ENCODE measurements at places on chromosomes 3 and 15.
A peak's percentile ranks its signal among the peaks of the same experiment; 100 is the strongest.

- no peak for DNase-seq
Observed at GRCh38 chr3:157263027-157263426, 103.1 kb upstream of the CCNL1 start.

- no peak for DNase-seq
Observed at GRCh38 chr15:100880139-100880896, 687 bp downstream of the ALDH1A3 start.

DNA sequence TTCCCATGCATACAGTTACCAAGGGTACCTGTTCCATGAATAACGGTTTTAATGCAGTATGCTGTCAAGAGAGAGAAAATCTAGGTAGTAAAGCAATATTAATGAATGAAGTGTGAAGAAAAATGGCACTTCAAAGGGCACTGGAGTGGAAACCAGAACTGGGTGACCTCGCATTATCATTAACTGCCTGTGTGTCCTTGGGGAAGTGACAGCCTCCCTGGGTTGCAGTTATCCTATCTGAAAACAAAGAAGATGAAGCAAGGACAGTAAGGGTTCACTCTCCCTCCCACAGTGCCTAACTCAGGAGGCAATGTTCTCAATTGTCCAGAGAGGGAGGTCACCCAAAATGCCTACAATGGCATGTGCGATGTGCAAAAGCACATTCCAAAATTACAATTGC lies 15.1 kb downstream of the MTHFS start:
- no peak for DNase-seq

DNA sequence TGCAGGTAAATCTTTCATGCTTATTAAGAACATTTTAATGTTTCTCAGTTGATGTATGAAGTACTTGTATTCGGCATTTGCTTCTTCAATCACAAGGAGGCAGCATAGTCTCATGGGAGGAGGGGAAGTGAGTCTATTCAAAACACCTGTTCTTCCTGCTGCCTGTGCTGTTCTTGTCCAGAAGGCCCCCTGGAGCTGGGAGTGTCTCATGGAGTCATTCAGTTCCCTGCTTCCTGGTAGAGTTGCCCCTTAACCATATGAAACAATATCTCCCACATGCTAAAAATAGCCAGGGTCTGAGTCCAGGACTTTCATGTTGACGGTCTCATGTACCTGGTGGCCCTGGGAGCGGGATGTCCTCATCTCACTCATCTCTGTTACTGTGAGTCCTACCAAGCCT lies 15.5 kb upstream of the PPP1R2 start:
- no peak for DNase-seq

- no peak for DNase-seq
Observed at GRCh38 chr15:59274126-59274970, 67.7 kb downstream of the LDHAL6B start.

DNA sequence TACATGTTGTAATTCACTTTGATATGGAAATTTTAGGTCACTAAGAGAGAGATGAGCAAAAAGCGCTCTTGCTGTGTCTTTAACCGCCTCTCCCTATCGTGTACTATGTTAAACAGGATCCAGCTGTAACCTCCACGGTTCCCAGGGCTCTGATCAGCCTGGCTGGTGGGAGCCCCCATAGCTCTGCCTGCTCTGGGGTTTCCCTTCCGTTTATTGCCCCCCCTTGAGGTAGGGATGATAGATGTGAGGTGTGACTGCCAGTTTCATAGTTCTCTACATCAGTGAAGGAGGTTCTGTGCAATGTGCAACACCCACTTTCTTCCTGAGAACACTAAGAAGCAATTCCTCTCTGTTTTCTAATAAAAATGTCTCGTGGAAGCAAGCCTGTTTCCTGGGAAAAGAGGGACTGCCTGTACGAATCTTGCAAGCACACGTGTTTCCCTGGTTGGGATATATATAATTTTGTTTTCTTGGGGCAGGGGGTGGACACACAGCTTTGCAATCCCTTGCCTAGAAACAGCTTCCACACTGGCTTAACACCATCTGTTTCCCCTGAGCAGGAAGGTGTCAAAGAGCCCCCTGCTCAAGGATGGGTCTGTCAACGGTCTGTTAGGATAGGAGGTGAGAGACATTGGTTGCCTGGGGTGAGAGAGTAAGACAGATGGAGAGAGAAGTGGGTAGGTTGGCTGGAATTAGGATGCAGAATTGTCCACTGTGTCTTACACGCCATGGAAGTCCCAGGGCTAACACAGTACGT lies 23.8 kb downstream of the CORO2B start:
- DNase-seq, result no peak

- no peak for DNase-seq
Observed at GRCh38 chr3:152252755-152253154, 16.0 kb upstream of the MBNL1 start.

- DNase-seq, result no peak
Observed at GRCh38 chr3:99817047-99817436, 620 bp upstream of the CMSS1 start.

GRCh38 chr3:42005401-42005800 lies 43.5 kb upstream of the ULK4 start:
- no peak for DNase-seq

GRCh38 chr3:150583028-150583427 lies 20.1 kb upstream of the SELENOT start:
- no peak for DNase-seq

GRCh38 chr3:128489927-128490649 lies 2.9 kb downstream of the GATA2 start:
- DNase-seq, result no peak

- no peak for DNase-seq
Observed at GRCh38 chr15:51448622-51449399, 107.4 kb downstream of the GLDN start.

DNA sequence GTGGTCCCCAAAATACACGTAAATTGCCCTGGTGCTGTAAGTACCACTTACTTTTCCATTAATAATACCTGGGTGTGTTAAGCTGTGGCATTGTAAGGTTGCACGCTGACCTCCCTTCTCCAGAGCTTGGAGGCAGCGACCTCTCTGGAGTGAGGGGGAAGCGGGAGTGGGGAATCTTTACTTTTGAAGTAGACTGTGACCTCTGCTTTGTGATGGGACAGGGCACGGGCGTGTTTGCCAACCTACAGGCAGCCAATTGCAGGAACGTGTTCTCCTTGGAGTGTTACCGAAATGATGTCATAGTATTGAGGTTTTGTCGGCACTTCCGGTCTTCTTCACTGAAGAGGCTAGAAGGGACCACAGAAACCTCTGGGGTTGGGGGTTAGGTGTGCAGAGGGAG lies 227.3 kb upstream of the C2CD4B start:
- DNase-seq, result no peak

GRCh38 chr3:73100741-73101559 lies 39.5 kb downstream of the EBLN2 start:
- DNase-seq, result peak; percentile 48

- no peak for DNase-seq
Observed at GRCh38 chr3:130688015-130688688, 58.5 kb downstream of the PIK3R4 start.

- DNase-seq, result no peak
Observed at GRCh38 chr3:65083240-65083639, 395.4 kb upstream of the ADAMTS9 start.

- no peak for DNase-seq
Observed at GRCh38 chr3:140924097-140924873, 17.4 kb upstream of the SLC25A36 start.

GRCh38 chr3:174094669-174095068 lies 697.1 kb downstream of the NLGN1 start:
- no peak for DNase-seq

GRCh38 chr15:82139823-82140268 lies 94.0 kb upstream of the MEX3B start:
- DNase-seq, result no peak

GRCh38 chr3:37779289-37780152 lies 82.2 kb upstream of the CTDSPL start:
- DNase-seq, result no peak
